Activated CD4-positive, alpha-beta T cell treated with anti-CD3 and anti-CD28 coated beads, Interleukin-2, amount 50 U/mL, for 24 hours (primary cell): ENCODE measurements at places on chromosomes 2 and 18.

DNA sequence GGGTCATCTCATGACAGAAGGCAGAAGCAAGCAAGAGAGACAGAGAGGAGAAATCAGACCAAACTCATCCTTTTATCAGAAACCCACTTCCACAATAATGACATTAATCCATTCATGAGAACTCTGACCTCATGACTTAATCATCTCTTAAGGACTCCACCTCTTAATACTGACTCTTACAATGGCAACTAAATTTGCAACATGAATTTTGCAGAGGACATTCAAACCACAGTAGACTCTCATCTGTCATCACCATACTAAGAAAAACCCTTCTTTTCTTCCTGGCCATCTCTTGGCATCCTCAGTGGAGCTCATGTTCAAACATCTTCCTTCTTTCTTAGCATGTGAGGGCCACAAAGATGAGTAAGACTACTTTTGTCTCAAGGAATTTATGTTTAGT lies 476.2 kb upstream of the RAB12 start:
- DNase-seq: no peak

- no peak for DNase-seq
Measured at GRCh38 chr2:168160897-168161296, 86.5 kb downstream of the STK39 start.

DNA sequence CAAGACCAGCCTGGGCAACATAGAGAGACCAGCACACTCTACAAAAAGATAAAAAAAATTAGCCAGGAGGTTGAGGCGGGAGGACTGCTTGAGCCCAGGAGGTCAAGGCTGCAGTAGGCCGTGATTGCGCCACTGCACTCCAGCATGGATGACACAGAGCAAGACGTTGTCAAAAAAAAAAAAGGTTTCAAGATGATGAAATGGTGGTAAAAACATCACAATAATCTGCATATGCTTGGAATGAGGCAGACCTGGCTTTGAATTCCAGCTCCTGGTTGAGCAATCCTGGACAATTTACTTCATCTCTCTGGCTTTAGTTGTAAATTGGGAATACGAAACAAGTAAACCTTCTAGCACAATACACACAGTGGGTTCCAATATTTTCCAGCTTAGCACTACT lies 24.1 kb downstream of the USP40 start:
- DNase-seq: no peak

GRCh38 chr2:236809716-236810115 lies 240.1 kb downstream of the ACKR3 start:
- DNase-seq: no peak

DNA sequence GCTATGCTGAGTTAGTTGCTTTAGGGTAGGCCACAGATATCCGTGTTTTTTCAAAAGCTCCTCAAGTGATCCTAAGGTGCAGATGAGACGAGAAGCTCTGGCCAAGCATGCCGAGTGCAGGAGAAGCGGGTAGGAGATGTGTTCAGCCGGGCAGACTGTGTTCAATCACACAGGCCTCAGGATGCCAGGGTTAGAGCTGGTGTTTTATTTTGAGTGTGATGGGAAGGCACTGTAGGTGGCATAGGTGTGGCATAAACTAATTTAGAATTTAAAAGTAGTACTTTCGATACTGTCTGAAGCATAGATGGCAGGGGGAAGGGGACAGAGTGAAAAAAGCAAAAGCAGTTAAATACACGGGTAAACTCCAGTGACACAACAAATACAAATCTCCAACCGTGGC lies 30.9 kb downstream of the DPP4 start:
- no peak for DNase-seq

GRCh38 chr18:28167835-28168349 lies 9.0 kb downstream of the CDH2 start:
- no peak for DNase-seq

DNA sequence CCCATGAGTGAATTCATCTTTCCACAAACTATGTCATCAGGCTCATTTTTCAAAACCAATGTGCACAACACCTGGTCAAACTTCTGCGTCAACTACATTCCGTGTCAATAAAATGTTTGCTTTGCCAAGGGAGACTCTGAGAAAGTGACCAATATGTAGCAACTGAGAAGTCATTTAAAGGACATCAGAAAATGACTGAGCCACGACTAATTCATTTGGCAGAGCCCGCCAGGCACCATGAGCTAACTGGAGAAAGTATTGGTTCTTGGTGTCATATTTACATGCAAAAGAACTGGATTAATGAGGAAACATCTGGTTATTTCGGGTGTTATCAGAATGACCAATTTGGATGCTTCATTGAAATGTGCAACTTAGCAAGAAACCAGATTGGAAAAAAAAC lies 7.2 kb downstream of the RND3 start:
- DNase-seq: no peak

DNA sequence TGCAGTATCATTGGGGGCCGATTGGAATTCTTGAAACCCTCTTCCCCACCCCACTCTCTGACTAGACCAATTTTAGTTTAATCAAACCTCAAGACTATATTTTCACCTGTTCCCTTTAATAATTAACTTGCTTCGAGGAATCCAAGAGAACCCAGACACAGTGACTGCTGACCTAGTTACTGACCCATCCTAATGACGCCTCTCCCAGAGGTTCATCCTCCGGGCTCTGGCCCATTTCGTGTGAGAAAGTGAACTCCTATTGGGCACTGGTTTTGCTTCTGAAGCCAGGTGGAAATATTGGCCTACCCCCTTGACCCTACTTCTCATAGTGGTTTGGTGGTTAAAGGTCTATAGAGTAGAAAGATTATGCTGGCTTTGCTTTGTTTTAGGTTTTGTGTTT lies 39.9 kb downstream of the RPL37A start:
- no peak for DNase-seq

DNA sequence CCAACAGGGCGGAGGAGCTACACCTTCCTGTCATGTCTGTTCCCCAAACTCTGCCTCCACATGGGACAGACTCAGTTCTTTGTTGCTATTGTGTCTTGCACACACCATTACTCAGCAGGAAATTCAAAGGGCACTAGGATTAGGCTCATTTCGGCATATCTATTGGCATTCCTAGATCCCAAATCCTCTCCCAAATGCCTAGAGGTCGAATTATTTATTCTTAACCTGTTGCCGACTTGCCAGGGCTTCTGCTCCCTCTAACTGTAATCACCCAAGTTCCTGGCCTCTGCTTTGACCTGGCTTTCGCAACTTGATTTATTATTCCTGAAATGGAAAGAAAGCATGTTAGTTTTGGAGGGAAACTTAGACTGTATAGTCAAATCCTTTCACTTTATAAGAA lies 67.8 kb upstream of the ST6GAL2 start:
- DNase-seq: no peak

DNA sequence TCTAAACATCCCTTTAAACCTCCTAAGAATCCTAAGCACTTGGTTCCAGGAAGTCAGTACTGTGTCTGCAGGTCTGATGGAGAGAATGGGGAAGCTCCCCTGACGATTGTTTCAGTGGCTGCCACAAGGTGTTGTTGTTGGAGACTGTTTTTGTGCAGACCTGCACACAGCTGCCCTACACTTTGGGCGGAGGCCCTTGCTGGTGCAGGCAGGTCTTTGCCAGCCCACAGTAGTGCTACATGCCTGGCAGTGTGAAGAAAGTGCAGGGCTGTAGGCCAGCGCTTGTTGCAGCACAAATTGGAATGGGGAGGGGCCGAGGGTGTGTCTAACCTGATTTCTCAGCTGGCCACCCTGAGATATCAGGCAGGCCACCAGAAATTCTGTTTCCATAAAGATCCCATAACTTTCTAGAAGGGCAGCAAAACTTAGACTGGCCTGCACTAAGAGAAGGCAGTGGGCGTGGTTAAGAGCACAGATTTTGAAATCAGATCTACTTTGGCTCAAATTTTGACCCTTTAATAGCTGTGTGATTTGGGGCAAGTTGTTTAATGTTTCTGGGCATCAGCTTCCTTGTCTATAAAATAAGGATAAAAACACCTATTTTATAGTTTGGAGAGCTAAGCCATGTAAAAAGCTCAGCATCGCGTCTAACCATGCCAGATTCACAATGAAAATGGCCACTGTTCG lies 83.7 kb upstream of the SLC1A4 start:
- no peak for DNase-seq

DNA sequence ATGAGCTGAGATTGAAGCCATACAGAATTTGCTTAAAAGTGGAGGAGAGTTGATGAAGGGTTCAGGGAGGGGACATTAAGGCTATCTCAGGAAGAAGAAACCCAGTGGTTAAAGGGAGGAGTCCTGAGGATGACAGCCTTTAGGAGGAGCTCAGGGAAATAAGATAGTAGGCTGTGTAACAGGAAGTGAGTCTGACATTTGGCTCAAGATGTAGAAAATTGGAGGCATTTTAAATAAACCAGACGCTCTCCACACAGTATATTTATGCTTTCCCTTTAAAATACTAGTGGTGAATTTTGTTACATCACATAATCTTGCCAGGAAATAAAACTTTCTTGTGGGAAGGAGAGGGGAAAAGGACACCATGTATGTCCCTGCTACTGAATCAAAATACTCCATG lies 11.6 kb downstream of the KCNH7 start:
- no peak for DNase-seq

DNA sequence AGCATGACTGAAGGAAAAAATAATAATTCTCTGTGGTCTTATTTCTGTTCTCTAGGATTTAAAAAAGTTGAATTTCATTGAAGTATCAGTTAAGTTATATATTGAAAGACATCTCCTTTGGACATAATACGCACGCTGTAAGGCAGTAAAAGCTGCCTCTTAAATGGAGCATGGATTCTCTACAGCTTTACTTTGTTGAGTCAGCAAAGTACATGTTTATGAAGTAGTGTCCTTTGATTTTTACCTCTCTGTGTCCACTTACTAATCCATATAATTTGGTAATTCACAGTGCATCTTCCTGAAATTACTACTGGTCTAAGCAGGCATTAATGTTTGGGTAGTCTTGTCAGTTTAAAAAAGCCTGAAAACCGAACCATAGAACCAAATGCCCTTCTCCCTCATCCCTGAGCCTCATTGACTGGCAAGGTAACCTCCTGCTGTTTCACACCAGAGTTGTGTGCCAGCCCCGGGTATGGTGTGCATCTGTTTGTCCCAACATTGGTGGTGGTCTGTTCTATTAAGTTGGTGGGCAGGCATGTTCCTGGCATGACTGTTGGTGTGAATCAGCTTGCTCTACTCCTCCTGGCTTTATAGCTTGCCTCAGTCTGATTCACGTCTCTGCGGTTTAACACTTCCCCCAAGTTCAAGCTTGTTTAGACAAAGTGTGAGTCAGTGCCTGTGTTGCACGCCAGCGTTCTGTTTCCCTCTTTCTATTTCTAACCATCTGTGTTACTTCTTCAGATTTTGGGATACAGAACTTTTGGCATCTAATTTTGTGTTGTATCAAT lies 71.0 kb upstream of the ITM2C start:
- peak; percentile 28 for DNase-seq

GRCh38 chr2:88538362-88538917 lies 85.9 kb upstream of the FOXI3 start:
- no peak for DNase-seq

DNA sequence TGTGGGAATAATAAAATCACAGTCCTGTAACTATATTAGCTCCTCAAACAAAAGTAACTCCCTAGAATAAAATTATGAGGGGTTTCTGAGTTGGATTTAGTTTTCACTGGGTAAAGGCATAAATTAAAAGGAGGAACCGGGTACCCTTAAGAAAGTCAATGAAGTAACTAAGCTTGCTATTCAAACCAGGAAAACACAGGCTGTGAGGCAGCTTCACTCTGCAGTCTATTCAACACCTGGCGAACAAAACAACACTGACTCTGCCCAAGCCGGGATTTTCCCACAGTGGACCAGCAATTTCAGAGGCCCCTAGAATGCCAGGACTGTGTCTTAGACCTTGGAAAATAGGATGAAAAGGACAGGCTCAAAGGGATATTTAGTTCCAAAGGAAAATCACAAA lies 24.6 kb upstream of the CREB1 start:
- DNase-seq: no peak

DNA sequence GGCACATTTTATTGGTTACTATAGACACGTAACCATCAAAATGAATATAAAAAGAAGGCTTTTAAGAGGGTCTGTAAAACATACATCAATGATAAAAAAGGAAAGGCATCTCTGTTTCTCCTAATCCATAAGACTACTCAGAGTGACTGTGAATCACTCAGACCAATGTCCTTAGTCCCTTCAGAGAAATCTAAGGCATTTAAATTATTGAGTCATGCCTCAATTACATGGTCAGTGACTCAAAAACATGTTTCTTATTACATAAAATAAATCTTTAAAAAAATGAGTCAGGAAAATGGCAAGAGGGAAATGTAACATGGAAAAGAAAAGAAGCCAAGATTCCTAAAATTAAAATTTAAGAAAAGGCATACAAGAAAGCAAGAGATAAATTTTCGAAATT lies 146.6 kb downstream of the ERBB4 start:
- DNase-seq: no peak

GRCh38 chr2:172762574-172762973 lies 26.9 kb downstream of the RAPGEF4 start:
- no peak for DNase-seq

- DNase-seq: no peak
Measured at GRCh38 chr2:227471412-227471811, 544 bp upstream of the AGFG1 start.

DNA sequence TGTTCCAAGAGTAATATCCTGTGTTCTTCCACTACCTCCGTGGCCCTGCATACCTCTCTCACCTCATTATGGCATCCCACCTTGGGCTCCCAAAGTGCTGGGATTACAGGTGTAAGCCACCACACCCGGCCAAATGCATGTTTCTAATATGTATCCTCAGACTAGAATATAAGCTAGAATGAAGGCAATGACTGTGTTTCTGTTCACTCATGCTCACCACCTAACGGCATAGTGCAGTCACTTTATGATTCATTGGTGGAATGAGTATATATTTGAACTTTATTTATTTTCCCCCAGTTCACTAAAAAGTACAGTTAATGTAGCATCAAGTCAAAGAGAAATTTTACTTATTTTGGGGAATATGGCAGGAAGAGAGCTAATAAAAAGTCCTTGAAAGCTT lies 11.3 kb downstream of the PIGN start:
- DNase-seq: no peak

- DNase-seq: no peak
Measured at GRCh38 chr2:212052412-212053159, 486.0 kb downstream of the ERBB4 start.

DNA sequence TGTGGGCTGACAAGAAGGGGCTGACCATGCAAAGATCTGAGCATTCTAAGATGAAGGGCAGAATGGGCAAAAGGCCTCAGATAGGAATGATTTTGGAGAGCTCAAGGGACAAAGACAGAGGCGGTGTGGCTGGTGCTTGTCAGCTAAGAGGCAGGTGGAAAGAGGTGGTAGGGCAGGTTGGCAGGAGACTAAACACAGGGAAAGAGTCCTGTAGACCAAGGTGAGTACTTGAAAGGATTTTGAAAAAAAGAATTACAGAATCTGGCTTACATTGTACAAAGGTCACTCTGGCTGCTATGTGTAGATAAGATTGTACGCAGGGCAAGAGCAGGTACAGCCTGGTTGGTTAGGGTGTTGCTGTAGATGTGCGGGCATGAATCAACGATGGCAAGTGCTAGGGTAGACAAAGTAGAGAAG lies 50.6 kb downstream of the STK39 start:
- no peak for DNase-seq

- DNase-seq: no peak
Measured at GRCh38 chr18:8895987-8896619, 190.7 kb downstream of the MTCL1 start.

GRCh38 chr2:25586726-25587144 lies 86.6 kb downstream of the DTNB start:
- no peak for DNase-seq

GRCh38 chr2:171315781-171316180 lies 118.0 kb downstream of the METTL8 start:
- DNase-seq: no peak
